ENCODE measurements at places on chromosomes 12 and 14.

DNA sequence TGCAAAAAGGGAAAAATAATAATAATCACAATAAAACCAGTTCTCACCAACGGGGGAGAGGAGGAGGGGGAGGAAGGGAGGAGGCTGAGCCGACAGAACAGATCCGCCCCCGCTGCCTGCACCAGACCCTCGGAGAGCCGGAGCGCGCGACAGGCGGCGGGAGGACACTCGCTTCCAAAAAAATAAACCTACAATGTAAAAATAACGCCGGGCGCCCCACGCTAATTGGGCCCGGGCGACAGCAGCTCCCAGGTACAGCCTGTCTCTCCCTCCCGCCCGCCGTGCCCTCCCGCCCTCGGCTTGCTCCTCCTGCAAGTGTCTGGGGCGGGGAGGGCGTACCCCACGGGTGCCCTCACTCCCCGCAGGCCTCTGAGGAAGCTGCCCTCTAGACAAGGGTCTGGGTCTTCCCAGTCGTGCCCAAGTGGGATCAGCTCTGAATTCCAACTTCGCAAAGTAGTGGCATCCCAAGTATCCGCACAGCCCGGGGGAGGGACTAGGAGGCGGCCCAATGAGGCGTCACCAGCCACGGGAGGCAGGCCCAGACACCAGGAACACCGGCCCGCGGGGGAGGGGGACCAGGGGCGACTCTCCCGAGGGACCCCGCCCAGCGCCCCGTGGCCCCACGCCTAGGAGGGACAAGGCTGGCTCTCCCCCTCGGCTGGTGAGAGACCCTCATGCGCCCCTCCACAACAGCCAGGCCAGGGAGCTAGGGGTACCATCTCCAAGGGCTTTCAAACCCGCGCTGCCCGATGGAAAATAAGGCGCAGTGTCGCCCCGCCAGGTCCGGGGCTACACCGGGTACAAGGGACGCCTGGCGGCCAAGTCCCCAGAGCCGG is 1.0 kb downstream of the NCOR2 start:
- DNase-seq: peak; percentile 79

GRCh38 chr12:71469258-71469750 is 29.7 kb downstream of the LGR5 start:
- no peak for DNase-seq

DNA sequence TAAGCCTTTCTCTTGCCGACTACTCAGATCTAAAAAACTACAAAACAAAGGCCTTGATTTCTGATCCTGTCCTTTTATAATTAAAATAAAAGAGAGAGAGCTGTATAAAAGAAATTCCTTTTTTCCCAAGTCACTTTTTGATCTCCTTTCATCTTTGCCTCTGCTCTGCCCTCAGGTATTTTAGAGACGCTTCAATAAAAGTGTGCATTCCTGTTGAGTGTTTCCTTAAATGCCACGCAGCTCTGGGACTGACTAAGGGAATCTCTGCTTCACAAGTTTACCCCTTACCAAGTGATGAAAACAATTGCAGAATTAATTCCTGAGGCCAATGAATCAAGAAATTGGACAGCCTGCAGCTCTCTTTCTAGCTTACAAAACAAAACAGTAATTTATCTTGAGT is 1109.8 kb downstream of the TMTC2 start:
- no peak for DNase-seq

DNA sequence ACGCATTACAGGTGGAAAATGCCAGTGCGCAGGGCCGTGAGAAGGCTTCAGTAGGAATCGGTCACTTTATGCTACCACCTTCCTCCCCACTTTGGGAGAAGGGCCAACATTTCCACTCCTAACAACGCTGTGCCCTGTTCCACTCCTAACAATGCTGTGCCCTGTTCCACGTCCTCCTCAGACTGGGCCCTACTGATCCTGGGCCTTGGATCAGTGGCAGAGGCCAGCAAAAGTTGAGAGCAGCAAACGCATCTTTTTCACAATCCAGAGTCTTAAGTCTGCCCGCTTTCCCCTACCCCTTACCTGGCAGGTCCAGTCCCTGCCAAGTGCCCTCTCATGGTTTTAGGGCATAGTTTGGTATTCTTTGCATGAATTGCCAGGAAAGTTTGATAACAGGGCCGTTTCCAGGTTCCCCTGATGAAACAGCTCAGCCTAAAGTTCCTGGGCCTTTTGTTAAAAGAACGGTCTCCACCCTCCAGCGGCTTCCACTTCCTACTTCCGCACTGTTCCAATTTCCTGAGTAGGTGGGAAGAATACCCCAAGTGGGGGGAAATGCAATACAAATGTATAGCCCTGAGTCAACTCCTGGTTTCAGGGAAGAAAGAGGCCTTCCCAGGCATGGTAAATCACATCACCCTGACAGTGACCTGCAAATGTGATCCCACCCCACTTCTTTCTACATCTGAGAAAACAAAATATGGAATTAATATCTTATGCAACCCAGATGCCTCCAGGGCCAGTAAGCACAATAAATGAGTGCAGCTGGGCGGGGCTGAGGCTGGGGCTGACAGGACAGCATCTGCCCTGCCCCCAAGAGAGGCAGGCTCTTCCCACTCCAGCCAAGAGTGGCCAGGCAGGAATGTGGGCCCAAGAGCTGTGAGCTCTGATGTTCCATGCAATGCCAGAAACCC is 15.0 kb downstream of the KCTD10 start:
- DNase-seq: no peak

GRCh38 chr14:20782280-20782890 is 1.3 kb downstream of the RNASE6 start:
- DNase-seq: no peak

DNA sequence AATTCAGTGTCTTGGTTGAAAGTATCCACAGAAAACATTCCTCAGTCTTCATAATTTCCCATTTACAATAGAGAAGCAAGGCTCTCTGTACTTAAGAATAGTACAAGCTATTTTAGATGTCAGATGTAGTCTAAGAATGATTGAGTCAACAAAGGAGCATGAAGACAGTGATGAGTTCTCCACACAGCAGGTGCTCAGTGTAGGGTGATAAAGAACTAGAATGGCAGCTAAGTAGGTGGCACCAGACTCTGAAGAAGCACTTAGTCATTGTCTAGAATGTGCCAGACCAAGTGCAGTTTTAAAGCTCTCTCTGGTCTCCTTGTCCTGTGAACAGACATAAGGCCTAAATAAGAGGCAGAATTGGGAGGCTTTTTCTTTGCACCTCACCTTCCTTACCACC is 504.6 kb downstream of the NRXN3 start:
- DNase-seq: no peak

GRCh38 chr12:112430929-112431328 is 12.2 kb downstream of the PTPN11 start:
- no peak for DNase-seq

DNA sequence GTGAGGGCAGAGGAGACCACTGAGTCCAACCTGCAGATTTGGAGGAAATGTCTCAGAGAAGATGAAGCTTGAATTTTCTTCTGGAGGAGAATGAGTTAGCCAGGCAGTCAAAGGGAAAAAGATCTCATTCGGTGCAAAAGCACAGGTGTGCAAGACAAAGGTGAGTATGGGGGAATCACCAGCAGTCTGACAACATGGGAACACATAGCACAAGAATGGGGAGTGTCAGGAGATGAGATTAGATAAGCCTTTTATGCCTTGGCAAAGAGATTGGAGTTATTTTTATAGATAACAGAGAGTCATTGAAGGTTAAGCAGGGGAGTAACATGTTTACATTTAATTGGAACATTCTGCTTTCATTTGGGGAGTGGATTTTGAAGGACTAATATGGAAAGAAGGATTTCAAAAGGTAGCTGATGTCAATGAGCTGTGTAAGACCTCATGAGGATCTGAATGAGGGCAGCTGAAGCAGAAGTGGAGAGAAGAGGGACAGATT is 171.3 kb upstream of the NTF3 start:
- no peak for DNase-seq

- no peak for DNase-seq
Measured at GRCh38 chr12:40175489-40175888, 49.3 kb upstream of the LRRK2 start.

DNA sequence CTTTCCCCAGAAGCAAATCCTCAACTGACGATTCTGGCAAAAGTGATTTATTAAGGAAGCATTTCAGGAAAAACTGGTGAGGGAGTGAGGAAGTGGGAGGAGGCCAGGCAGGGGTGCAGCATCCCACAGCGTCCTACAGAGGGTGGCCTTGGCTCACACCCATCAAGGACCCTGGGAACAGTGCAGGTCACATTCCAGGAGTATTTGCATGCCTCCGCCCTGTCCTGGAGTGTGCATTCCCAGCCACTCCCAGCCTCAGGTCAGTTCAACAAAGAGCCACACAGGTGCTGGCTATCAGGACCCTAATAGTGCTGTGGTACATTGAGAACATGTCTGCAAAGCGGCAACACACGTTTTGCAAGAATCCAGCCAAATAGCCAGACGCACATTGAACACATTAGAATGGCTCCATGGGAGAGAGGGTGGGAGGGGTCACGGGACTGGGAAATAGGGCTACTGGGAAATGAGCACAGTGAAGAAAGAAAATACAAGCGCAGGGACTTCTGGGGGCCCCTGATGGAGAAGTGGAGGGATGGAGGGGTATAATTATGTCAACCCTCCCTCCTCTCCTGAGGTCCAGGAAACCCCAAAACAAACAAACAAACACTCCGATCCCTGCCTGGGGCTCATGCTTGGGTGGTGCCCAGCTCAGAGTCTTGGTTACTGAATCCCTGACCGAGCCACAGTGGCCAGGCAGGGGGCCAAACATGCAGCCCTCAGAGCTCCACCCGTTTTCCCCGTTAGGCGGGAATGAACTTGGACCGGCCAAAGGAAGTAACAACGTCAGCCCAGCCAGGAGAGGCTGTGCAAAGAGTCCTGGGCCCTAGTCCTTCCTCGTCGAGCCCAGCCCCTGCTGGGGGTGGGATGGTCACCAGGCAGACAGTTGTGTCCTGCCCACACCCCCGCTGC is 36.5 kb downstream of the CMKLR1 start:
- DNase-seq: no peak

DNA sequence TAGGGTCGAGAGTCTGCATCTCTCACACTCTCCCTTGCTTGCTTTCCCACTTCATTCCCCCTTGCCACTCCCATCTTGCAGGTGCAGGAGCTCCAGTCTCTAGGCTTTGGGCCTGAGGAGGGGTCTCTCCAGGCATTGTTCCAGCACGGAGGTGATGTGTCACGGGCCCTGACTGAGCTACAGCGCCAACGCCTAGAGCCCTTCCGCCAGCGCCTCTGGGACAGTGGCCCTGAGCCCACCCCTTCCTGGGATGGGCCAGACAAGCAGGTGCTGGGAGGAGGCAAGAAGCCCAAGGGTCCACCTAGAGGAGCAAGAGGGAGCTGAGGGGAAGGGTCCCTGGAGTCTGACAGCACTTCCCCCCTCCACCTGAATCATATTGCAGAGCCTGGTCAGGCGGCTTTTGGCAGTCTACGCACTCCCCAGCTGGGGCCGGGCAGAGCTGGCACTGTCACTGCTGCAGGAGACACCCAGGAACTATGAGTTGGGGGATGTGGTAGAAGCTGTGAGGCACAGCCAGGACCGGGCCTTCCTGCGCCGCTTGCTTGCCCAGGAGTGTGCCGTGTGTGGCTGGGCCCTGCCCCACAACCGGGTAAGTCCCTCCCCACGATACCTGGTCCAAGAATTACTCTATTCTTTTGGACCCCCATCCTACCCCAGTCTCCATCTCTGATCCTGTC is 4.2 kb downstream of the RNF31 start:
- DNase-seq: no peak

DNA sequence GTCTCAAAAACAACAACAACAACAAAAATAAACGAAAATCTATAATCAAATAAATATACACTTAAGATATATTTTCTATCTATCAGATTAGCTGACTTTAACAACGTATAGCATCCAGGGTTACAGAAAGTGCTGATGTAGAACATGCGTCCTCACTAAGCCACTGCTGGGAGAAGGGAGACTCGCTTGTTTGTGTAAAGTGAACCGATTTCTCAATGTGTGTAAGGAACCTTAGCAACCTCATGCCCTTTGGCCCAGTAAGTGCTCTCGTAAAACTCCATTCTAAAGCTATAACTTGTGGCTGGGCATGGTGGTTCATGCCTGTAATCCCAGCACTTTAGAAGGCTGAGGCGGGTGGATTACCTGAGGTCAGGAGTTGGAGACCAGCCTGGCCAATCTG is 23.8 kb downstream of the NFKBIA start:
- no peak for DNase-seq

DNA sequence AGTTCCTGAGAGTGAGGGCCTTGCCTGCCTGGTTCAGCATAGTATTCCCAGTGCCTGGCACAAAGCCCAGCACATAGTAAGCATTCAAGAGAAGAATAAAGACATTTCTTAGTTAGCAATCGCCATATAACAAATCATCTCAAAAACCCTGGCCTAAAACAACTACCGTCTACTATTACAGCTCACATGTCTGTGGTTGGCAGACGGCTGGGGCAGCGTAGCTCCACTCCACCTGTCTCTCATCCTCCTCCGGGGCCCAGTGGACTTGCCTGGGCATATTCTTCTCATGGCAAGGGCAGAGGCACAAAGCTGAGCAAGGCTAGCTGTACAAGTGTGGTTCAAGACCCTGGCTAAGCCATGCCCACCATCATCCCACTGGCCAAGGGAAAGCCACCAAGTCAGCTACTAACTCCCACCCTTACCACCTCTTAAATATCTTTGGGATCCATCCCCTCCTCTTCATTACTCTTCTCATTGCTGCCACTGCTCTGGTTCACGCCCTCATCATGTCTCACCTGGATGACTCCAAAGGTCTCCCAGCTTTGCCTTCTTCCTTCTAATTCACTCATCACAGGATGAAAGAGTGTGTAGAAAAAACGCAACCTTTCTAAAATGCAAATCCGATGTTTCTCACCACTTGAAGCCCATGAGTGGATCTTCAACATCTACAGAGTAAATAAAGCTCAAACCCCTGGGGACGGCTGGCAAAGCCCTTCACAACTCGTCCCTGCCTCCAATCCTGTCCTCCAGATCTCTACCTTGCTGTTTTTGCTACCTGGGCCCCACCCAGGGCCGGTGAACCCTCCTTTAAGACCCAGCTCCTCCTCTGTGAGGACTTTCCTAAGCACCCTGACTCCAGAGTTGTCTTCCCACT is 10.4 kb downstream of the TMEM229B start:
- no peak for DNase-seq

- no peak for DNase-seq
Measured at GRCh38 chr14:95111507-95112164, 45.7 kb downstream of the DICER1 start.

DNA sequence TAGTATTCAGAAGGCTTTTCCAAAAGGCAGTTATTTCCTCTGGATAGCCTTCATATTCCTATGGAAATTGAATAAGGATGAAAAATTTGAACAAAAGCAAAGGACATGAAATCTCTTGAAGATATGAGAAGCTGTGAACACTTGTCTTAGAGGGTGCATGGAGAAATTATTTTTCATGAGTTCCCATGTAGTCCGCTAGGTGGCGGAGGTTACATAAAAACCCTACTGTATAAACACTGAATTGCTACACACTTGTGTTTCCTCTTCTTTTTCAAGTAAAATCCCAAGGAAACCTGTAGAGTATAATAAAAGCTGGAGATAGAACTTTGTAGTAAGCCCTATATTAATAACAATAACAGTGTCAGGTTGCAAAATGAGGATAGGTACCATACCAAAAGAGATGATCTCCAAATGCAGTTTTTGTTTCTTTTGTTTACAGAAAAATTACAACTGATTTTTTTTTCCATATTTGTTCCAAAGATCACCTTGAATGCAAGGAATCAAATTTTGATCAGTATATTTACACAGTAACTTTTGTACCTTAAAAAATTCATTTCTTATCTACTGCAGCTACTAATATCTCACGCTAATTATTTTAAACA is 37.8 kb upstream of the OR4E1 start:
- DNase-seq: no peak
